Skeletal muscle tissue (tissue), 5 donors: ENCODE measurements at places on chromosomes 5 and 9. TPM values are rescaled to one million over a fixed set of nuclear protein-coding genes. Genes with fewer than 3 reads are reported as not detected.

Gene GLDC
- under 0.01 TPM for total RNA-seq

Gene ARID3C
- not detected for total RNA-seq

Gene EMB
- total RNA-seq = 3.7 TPM

Gene NR2F1-AS1
- total RNA-seq = 5.2 TPM

Gene CENPH
- 4.2 TPM for total RNA-seq

Gene PLAC8L1
- total RNA-seq = not detected

Gene DBH
- total RNA-seq = not detected
